ENCODE measurements at places on chromosomes 5 and 9.

DNA sequence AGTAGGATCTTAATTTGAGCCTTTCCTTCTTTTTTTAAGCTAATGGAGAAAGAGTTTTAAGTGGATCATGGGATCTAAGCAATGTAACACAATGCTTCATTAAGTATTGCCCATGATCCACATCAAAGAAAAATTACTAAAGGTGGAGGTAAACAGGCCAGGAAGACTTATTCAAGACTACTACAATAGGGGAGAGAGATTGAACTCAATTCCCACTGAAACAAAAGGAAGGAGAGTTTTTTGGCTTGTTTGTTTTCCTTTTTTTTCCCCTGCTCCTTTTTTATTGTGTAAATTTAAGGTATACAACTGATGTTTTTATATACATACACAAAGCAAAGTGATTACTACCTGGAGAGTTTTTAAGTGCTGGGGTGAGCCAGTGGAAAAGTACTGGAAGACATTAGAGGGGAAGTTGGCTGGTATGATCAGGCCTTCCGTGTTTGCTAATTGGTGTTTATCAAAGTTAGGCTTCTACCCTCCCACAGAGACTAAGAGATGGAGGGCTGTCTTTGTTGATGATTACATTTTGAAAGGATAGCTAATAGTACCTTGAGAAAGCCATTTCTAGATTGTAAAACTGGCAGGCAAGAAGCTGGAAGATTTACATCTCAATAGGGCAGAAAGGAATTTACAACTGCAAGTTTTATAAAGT lies 262.7 kb downstream of the CHSY3 start:
- H3K27ac ChIP-seq, result no peak overlapping the region
- H3K36me3 ChIP-seq, result no peaks in the 10 kb centered on the region
- DNase-seq, result no peak
- H3K4me1 ChIP-seq, result no peaks in the 10 kb centered on the region

DNA sequence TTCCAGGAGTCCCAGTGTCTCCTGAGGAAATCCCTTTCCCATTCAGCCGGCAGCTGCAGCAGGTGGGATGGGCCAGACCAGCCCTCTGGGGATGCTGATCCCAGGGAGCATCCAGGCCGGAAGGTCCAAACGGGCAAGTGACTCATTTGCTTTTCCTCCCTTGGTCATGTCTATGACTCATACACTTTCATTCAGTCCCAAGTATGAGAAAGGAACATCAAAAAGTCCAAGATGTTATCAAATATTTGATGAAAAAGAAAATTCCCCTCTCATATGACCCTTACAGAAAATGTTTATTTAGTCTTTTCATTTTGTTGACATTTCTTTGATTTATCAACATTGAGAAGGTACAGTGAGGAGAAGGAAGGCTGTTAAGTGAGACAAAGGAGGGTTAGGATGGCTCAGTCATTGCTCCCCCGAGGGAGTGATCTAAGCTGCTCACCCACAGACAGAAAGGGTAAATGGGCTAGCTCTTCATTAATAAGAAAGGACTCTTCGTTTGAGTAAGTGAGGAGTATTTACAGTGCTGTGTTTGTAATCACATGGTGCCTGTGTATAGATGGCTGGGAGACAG lies 117.6 kb upstream of the ANKRD55 start:
- no peaks in the 10 kb centered on the region for H3K36me3 ChIP-seq
- no peak overlapping the region for H3K27ac ChIP-seq
- peaks cover 17% of the 10 kb centered on the region for H3K4me1 ChIP-seq
- no peaks in the 10 kb centered on the region for H3K27me3 ChIP-seq

DNA sequence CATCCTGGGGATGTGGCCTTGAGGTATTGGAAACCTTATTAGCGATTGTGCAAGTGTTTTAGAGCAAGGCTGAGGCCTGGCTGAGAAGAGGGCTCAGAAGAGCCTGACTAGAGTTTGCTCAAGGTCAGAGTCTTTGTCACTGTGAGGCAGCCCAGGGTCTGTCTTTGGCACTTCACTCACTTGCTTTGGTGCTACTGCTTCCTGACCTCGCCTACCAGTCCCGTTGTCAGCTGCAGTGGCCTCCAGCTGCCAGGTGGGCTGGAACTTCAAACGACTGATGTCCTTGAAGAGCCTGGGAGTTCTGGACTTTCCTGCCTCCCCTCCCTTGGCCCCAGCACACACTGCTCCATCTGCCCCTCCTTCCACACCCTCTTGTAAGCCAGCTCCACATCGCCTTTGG lies 228.0 kb downstream of the SNX18 start:
- H3K4me3 ChIP-seq, result no peak overlapping the region
- H3K27ac ChIP-seq, result no peak overlapping the region
- H3K36me3 ChIP-seq, result no peaks in the 10 kb centered on the region
- DNase-seq, result no peak
- peaks cover 14% of the 10 kb centered on the region for H3K4me1 ChIP-seq

- H3K4me1 ChIP-seq, result peaks cover 13% of the 10 kb centered on the region
- no peak overlapping the region for H3K27ac ChIP-seq
- H3K4me3 ChIP-seq, result no peak overlapping the region
- peaks cover 3% of the 10 kb centered on the region for H3K36me3 ChIP-seq
- H3K27me3 ChIP-seq, result no peaks in the 10 kb centered on the region
These were observed 178.5 kb downstream of the GDNF start for GRCh38 chr5:37661227-37661920.

DNA sequence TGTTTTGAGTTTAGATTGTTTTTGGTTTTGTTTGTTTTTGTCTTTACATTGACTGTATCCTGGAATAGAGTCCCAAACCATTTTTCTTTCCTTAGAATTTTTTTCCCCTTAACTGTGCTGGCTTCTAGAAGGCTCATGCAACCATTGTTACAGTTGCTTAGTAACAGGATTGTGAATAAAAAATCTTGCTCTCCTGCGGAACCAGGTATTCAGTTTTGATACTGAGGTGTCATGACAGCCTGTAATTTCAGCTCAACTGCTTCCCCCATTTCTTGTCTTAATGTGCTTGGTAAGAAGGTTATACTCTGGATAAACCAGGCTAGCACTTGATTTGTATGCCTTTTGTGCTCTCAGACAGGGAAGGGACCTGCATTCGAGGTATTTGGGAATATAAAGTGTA lies 42.1 kb downstream of the FOCAD start:
- no peaks in the 10 kb centered on the region for H3K27me3 ChIP-seq
- H3K27ac ChIP-seq, result no peak overlapping the region
- peaks cover 12% of the 10 kb centered on the region for H3K36me3 ChIP-seq
- no peak for DNase-seq

GRCh38 chr9:133458643-133459312 lies 1.0 kb upstream of the CACFD1 start:
- no peaks in the 10 kb centered on the region for H3K27me3 ChIP-seq
- H3K4me1 ChIP-seq, result peaks cover 21% of the 10 kb centered on the region
- no peaks in the 10 kb centered on the region for H3K36me3 ChIP-seq
- no peak overlapping the region for H3K27ac ChIP-seq
- peak overlapping the region; percentile 95 for H3K4me3 ChIP-seq

- H3K27me3 ChIP-seq, result no peaks in the 10 kb centered on the region
- H3K27ac ChIP-seq, result no peak overlapping the region
- H3K4me1 ChIP-seq, result peaks cover 3% of the 10 kb centered on the region
- DNase-seq, result no peak
- H3K4me3 ChIP-seq, result no peak overlapping the region
These were observed 198.7 kb upstream of the C9orf72 start for GRCh38 chr9:27771803-27772545.

DNA sequence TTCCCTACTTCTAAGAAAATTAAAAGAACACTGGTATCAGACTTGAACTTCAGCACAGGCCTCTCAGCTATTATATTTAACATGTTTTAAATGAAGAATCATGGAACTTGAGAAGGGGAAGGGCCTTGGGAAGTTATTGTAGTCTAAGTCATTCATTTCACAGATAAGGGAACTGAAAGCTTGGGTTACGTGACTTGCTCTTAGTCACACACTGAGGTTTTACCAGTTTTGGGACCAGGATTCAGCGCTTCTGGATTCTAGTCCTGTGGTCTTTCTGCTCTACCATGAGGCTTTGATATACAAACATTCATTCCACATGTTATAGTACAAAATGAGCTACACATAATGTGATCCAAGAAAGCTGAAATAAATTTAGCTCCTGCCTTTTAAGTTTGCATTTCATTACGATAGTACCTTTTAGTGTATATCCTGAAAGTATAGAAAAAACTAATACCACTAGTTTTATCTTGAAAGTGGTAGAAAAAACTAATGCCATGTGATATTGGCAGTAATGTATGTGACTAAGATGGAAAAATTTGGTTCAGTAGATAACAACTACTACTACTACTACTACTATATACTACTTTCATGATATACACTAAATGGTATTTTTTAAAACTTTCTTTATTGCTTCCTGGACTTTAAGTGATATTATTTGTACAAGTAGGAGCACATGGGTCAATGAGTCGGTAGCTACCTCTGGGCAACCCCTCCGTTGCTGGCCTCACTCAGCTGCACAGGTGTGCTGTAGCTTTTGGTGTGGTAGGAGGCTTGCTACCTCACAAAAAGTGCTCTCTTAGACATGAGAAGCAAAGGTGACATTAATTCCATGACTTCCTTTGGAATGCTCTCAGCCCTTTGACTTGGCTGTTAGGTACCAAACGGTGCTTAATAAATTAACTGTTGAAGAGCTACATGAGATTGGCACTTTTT lies 40.7 kb downstream of the F2RL2 start:
- no peak overlapping the region for H3K27ac ChIP-seq
- H3K4me1 ChIP-seq, result no peaks in the 10 kb centered on the region
- no peak for DNase-seq
- H3K4me3 ChIP-seq, result no peak overlapping the region
- no peaks in the 10 kb centered on the region for H3K27me3 ChIP-seq

DNA sequence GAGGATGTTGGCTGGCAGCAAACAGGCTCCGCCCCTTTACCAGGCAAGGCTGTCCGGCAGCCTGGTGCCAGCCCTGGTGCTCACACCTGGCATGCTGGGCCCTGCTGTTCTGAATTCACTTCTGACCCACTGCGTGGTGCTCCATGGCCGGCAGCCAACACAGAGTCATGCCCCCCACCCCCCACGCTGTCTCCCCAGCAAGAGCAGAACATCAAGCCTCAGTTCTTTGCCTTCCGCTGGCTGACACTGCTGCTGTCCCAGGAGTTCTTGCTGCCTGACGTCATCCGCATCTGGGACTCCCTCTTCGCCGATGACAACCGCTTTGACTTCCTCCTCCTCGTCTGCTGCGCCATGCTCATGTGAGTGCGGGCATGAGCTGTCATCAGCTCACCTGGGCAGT lies 12.6 kb upstream of the ENDOG start:
- no peak overlapping the region for H3K4me3 ChIP-seq
- no peak for DNase-seq
- peaks cover 7% of the 10 kb centered on the region for H3K36me3 ChIP-seq
- H3K4me1 ChIP-seq, result no peaks in the 10 kb centered on the region
- no peak overlapping the region for H3K27ac ChIP-seq
- no peaks in the 10 kb centered on the region for H3K27me3 ChIP-seq

DNA sequence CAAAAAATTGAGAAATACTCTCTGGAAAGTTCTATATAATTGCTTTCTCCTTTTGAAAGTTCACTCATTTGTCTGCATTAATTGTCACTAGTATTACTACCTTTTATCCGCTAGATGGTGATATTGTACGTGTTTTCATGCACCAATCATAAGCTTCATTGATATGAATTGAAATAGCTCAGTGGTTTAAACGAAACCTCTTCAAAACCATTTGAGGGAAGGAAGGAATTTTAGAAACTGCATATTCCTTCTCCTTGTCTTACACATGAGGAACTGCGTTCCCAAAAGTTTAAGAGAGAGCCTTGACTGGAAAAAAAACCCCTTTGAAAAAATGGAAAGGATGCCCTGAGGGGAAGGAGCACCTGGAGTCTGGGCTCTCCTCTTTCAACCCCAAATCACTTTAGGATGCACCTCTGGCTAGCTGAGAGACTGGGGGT lies 98.6 kb downstream of the YTHDC2 start:
- H3K27me3 ChIP-seq, result peaks cover 8% of the 10 kb centered on the region
- H3K27ac ChIP-seq, result no peak overlapping the region
- H3K4me1 ChIP-seq, result no peaks in the 10 kb centered on the region
- H3K36me3 ChIP-seq, result no peaks in the 10 kb centered on the region
- no peak for DNase-seq

DNA sequence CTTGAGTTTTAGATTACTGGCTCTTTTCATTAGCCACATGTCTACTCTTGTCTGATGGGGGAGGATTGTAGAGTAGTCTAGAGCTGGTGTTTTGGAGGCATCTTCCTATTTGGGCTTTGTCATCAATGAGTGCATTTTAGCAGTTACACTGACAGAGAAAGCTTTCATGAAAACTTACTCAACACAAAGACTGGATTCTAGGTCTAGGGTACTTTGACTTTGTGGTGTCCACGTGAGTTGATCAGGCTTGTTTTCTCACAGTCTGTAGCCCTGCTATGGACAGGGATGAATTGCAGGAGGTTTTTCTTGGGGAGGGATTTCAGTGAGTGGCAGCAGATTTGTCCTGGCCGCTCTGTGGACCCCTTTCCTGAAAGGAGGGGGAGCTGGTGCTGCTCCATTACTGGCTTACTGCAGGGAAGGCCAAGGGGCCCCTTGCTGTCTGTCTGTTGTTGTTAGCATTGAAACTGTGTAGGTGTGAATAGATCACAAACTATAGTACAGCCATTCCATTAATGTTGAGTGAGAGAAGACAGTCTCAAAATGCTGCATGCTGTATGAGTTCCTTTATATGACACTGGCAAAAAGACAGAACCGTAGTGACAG lies 6.6 kb downstream of the TRIO start:
- DNase-seq, result no peak
- peak overlapping the region; percentile 49 for H3K4me3 ChIP-seq
- H3K36me3 ChIP-seq, result no peaks in the 10 kb centered on the region
- H3K27ac ChIP-seq, result peak overlapping the region; percentile 7
- no peaks in the 10 kb centered on the region for H3K27me3 ChIP-seq

- H3K4me3 ChIP-seq, result no peak overlapping the region
- H3K4me1 ChIP-seq, result no peaks in the 10 kb centered on the region
- H3K27me3 ChIP-seq, result no peaks in the 10 kb centered on the region
- no peak overlapping the region for H3K27ac ChIP-seq
These were observed 92.4 kb downstream of the NFIB start for GRCh38 chr9:14221558-14221957.

GRCh38 chr5:1840741-1841521 lies 39.7 kb downstream of the NDUFS6 start:
- peak; percentile 32 for DNase-seq
- H3K4me3 ChIP-seq, result no peak overlapping the region
- no peak overlapping the region for H3K27ac ChIP-seq
- H3K36me3 ChIP-seq, result no peaks in the 10 kb centered on the region

- H3K4me1 ChIP-seq, result no peaks in the 10 kb centered on the region
- H3K36me3 ChIP-seq, result no peaks in the 10 kb centered on the region
- H3K27ac ChIP-seq, result no peak overlapping the region
- no peak for DNase-seq
These were observed 316.2 kb upstream of the HAPLN1 start for GRCh38 chr5:84036842-84037241.

GRCh38 chr5:124659798-124660197 lies 86.6 kb downstream of the ZNF608 start:
- DNase-seq, result no peak
- H3K4me1 ChIP-seq, result peaks cover 71% of the 10 kb centered on the region
- no peak overlapping the region for H3K27ac ChIP-seq
- H3K27me3 ChIP-seq, result no peaks in the 10 kb centered on the region

- H3K36me3 ChIP-seq, result peaks cover 4% of the 10 kb centered on the region
- no peak for DNase-seq
- H3K27me3 ChIP-seq, result peaks cover 7% of the 10 kb centered on the region
- H3K4me3 ChIP-seq, result no peak overlapping the region
These were observed 10.7 kb upstream of the FAM193B start for GRCh38 chr5:177565046-177565445.
